ENCODE measurements at places on chromosomes 13 and 19.

DNA sequence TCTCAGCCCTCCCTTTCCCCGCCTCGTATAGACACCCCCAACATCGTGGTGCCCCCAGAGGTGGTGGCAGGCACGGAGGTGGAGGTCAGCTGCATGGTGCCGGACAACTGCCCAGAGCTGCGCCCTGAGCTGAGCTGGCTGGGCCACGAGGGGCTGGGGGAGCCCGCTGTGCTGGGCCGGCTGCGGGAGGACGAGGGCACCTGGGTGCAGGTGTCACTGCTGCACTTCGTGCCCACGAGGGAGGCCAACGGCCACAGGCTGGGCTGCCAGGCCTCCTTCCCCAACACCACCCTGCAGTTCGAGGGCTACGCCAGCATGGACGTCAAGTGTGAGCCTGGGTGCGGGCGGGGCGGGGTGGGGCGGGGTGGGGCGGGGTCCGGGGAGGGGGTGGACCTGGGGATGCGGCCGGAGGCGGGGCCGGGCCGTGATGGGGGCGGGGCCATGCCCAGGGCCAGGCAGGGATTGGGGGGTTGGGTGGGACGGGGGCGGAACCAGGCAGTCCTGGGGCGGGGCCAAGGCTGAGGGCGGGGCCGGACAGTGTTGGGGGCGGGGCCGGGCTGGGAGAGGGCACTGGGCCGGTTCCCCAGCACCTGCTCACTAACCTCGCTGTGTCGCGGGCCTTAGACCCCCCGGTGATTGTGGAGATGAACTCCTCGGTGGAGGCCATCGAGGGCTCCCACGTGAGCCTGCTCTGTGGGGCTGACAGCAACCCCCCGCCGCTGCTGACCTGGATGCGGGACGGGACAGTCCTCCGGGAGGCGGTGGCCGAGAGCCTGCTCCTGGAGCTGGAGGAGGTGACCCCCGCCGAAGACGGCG, 7.8 kb downstream of the MAG start:
- no peak for DNase-seq

DNA sequence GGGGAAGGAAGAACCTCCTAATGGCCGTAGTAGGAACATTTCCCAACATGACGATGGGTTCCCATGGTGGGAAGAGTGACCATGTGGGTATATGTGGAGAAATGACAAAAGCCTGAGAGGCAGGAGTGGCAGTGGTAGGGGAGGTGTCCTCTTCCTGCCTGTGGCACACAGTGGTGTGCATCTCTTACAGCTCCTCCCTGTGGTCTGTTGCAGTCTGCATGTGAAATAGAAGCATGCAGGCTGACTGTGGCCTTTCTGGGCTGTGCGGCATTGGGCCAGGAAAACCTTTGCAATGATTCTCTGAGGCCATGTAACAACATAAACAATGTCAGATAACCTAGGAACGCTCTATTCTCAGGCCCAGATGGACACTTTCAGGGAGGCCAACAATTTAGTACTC, 84.0 kb downstream of the LACC1 start:
- DNase-seq, result no peak

DNA sequence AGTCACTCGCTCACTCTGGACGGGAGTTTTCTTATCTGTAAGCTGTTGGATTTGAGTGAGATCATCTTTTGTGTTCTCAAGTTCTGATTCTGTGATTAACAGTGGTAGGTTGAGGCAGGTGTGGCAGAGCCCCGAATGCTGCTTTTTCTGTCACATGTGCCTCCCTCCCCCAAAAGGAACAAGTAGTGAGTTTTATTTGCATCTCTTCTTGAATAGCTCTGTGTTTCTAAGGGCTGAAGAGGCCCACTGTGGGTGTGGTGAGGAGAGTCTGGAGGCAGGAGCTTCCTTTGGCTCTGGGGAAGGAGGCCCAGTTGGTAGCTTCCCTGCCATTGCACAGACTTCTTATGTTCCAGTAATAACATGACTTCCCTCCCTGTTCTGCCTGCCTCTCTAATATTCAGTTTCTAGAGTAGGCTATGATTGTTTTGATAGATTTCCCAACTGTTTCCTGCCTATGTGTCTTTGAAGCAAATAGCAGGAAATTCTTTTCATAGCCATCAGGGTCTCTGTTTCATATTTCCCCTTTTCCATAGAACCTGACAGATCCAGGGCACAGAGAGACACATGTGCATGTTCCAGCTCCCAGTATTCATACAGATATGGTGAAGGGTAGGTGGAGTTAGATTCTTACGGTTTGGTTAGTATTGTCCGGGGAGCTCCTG, 23.9 kb upstream of the CXCL17 start:
- DNase-seq, result no peak

GRCh38 chr13:95253033-95253432, 48.2 kb downstream of the ABCC4 start:
- DNase-seq, result no peak

DNA sequence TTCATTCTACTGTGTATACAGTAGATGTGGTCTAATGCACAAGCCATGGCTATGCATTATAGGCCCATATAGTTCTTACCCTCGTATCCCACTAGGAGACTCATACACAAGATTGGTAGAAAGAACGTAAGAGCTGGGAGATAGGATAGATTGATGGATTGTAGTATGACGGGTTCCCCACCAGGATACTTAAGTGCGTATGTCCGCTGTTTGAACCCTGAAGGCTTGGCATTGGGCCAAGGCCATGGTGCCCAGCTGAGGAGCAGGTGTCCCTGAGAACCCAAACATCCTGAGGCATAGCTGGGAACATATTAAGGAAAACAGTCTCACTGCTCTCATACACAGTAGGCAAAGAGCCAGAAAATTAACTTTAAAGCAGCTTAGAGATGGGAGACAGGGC, 617.5 kb upstream of the KLF12 start:
- no peak for DNase-seq

DNA sequence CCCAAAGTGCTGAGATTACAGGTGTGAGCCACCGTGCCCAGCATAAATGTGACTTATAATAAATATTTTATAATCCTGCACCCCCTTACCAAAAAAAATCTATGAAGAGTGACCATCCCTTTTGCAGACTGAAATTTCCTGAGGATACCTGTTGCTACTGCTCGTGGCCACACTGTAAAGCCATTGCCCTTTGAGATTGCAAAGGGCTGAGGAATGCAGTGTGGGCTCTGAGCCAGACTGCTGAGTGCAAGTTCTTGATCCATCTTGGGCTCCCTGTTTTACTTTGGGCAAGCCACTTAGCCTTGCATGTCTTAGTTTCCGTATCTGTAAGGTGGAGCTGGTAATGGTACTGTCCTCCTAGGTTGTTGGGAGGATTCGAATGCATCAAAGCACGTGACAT, 23.4 kb downstream of the SIPA1L3 start:
- DNase-seq, result no peak

DNA sequence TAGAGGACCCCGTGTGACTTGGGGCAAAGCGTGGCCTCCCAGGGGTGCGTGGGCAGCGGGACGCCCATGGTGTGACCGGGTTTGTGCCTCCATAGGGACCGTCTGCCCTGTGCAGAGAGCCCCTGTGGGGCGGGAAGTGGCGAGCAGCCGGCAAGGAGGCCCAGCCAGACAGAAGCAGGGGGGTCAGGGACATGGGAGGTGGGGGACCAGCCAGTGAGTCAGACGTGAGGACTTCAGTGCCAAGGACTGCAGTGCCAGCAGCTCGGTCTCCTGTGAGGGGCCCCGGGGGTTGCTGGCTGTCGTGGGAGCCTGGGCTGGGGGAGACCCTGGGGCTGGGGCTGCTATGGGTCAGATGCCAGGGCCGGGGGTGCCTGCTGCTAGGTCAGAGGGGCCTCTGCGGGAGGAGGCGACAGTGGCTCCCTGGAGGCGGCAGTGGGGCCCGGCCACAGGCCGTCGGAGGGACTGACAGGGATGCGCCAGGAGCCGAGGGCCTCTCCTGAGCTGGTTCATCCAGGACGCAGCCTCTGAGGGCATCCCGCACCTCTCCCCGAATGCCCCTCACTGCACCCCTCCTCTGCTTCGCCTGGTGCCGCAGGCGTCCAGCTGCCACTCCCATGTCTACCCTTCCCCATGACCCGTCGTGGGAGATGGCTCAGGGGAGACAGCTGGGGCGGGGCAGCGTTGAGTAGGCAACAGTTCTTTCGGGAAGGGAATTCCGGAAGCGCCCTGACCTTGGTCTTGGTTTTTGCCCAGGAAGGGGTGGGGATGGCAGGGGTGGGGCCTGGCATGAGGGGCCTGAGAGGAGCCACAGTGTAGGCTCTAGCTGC, 80.0 kb downstream of the KDM4B start:
- no peak for DNase-seq

DNA sequence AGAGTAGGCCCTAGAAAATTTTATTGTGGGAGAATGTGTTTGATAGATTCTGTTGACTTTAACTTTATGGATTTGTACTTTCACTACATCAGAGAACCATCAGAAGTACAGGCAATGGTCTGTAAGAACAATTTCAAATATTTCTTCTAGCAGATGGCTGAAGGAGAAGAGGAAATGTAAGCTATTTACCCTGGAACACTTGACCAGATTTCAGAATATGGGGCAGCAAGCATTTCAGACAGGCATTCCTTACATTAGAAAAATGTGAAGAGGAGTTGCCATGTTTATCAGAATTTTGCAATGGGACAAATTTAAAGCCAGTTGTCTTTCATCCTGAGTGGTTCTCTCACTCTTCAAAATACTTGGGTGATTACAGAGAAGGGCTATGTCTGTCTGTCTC, 7.5 kb downstream of the FRY start:
- DNase-seq, result no peak

DNA sequence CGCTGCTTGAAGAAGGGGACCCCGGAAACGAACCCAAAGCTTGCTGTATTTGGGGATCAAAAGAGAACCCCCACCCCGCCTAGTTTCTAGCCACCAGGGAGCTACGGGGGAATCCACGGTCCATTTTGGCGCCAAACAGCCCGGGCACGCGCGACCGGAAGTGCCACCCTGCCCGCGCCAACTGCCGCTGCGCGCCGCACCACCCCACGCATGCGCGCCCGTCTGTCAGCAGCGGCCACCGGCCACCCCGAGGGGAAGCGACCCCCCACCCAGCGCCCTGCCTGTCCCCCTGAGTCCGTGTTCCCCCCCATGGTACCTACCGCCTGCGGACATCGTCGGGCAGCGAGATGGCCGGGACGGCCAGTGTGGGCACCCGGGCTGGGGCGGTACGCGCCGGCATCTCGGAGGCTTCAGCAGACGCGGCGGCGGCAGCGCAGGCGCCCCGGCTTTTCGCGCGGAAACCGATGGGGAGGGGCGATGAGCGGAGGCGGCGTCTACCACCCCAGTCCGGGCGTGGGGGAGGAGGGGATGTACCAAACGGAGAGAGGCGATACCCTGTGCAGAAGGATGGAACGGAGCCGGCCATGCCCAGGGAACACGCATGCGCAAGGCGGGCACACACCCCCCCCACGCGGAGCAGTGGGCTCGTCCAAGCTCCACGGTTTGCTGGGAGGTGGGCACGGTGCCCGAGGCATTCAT, at the start of gene DNMT1:
DNMT1 (minus strand) TSS at position 454 of the 699 bp plus-strand sequence; CDS start at position 400, 54 bp downstream.
- peak; percentile 96 for DNase-seq

GRCh38 chr13:110597041-110597689, 18.2 kb upstream of the NAXD start:
- no peak for DNase-seq

DNA sequence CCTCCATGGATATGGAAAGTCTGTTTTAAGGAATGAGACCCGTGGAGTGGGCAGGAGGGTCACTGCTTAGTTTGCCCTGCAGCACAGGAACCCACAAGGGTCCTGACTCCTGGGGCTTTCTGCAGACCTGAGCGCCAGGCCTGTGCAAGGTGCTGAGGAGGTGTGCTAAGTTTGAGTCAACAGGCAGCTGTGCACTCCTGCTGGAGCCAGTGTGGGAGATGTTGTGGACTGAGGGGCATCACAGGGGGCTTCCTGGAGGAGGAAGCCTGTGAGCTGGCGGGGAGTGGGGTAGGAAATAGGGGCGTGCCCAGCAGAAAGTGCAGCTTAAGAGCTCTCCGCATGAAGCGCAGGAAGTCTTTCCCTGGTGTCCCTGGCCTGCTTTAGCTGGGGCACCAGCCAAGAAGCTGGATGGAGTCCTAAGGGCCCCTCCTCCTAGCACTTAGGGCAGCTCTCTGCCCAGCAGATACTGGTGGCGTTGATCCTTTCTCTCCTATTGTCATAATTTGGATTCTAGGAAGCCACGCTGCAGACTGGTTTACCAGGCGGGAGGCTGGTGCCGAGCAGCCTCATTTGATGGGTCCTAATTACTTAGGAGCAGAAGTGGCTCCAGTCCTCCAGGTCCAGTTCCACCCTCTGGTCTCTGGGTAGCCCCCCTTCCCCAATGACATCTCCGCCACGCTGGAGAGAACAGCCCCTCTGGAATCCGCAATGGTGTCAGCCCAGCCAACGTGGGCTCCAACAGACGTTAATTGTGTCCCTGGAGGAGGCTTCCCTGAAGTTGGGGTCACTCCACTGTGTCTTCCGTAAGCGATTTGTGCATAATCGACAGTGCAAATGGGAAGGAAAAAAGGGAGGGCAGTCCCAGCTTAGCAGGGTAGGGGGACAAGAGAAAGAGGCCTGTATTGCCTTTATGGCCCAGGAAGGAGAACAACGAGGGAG, 309.2 kb downstream of the ZNF536 start:
- DNase-seq, result no peak

GRCh38 chr19:29571181-29571580, 34.9 kb upstream of the POP4 start:
- no peak for DNase-seq

GRCh38 chr19:34995551-34995950, 4.6 kb upstream of the GRAMD1A start:
- no peak for DNase-seq

- no peak for DNase-seq
Measured at GRCh38 chr13:41568972-41569351, 111.6 kb downstream of the RGCC start.

DNA sequence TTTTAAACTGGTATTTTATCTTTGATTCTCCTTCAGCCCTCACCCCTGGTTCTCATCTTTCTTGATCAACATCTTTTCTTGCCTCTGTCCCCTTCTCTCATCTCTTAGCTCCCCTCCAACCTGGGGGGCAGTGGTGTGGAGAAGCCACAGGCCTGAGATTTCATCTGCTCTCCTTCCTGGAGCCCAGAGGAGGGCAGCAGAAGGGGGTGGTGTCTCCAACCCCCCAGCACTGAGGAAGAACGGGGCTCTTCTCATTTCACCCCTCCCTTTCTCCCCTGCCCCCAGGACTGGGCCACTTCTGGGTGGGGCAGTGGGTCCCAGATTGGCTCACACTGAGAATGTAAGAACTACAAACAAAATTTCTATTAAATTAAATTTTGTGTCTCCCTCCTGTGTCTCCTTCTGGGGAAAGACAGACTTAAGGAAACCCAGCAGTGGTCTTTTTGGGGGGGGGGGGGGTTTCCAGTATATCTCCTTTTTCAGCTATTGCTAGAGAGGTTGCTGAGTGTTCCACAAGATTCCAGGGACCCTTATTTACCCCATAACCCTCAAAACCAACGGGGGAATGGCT, 1.5 kb upstream of the RAD23A start:
- no peak for DNase-seq

- DNase-seq, result peak; percentile 68
Measured at GRCh38 chr19:47013041-47013517, 6.6 kb upstream of the NPAS1 start.

DNA sequence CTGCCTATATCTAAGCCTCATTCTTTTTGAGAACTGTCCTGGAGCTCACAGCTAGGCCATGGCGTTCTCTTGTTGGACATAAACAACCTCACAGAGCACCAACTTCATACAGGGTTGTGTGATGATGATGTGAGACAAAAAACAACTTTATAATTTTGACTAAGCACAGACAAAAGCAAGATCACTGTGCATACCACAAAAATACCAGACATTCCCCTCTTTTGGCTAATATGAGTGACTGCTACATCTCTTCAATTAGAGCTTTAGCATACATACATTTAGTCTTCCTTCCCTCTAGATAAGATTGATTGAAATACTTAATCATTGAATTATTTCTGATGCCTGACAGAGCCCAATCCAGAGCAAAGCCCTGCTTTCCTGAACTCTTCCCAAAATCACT, 8.3 kb downstream of the MAB21L1 start:
- no peak for DNase-seq

- DNase-seq, result peak; percentile 91
Measured at GRCh38 chr13:108816375-108816774, 187.0 kb downstream of the MYO16 start.
